T-helper 2 cell treated with Interferon-gamma antibody and Interleukin-4, amounts not matched to agents 5 μg/mL and 100 μg/mL, for 36 hours (primary cell): ENCODE measurements at places on chromosomes 3 and 15.

- no peak for DNase-seq
Measured at GRCh38 chr15:65757256-65757655, 34.8 kb downstream of the DENND4A start.

GRCh38 chr3:133851266-133851906 is 44.3 kb downstream of the RAB6B start:
- DNase-seq = peak; percentile 64

DNA sequence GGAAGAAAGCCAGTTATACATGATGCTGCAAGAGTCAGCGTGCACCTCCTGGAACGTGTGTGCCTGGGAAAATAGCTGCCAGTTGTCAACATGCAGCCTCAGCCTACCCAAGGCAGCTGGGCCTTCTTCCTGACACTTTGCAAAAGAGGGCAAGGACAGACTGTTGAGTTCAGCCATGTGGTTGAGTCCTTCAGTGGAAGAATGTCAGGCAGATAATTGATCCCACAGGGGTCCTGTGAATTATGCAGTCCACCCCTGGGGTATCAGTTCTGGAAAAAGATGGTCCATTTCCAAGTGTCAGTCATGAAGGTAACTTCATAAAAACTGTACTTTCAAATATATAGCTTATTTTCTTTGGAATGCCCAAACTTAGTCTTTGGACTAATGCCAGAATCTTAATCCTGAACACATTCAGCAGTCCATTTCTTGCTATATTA is 79.6 kb downstream of the ARNT2 start:
- DNase-seq = no peak

DNA sequence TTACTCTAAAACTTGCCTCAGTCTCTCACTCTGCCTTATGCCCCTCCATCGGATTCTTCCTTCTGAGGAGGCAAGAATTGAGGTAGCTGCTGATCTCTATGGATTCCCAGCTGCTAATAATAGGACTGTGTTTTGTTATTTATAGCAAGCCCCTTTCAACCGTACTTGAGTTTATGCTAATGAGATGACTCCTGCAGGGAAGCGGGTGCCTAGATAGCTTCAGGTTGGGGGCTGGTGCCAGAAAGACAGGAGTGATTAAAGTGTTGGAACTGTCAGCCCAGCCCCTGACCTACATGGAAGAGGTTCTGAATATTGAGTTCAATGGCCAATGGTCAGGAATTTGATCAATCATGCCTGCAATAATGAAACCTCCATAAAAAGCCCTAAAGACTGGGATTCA is 21.8 kb upstream of the LIMD1 start:
- DNase-seq = no peak

GRCh38 chr3:168514252-168514651 is 418.5 kb upstream of the GOLIM4 start:
- no peak for DNase-seq

DNA sequence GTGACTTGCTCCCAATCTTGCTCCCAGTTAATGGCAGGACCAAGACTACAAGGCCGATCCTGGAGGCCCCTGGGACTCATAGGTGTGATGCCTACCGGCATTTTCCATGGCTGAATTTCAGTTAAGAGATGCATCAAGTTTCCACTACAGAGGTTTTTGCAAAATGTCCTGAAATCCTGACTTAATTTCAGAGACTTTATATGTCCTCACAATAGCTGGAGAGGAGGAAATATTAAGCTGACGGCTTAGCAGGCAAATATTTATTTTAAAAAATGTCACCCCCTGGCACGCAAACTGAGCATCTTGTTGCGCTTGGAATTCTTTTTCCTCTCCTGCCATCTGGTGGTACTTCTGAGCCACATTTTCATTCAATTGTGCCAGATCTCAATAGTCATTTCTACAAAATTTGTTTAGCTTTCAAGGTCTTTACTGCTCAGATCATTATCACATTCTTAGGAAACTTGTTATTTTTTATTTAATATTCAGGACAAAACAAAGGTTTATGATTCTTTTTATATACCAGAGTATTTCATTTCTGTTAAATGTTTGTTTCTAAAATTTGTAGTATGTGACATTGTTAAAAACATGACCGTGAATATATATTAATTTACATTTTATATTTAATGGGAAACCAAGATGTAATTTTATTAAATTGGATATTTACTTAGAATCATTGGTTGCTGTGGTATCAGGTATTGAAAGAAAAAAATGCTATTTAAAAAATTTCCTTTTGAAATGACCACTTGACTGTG is 189.2 kb upstream of the THRB start:
- no peak for DNase-seq

DNA sequence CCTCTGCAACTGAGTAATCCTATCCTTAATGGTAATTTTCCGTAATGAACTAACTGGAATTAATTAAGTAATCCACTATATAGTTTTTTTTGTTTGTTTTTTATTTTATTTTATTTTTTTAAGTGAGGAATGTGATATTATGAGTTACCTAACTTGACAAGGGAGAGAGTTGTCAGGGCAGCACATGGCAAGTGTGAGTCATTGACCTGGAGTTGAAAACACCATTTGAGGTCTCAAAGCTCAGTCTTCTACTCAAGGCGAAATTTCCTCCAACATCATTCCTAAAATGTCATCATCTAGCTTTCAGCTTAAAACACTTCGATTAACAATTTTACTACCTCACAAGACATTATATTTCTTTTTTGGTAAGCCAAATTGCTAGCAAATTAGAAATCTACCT is 87.8 kb downstream of the NECTIN3 start:
- DNase-seq = no peak

DNA sequence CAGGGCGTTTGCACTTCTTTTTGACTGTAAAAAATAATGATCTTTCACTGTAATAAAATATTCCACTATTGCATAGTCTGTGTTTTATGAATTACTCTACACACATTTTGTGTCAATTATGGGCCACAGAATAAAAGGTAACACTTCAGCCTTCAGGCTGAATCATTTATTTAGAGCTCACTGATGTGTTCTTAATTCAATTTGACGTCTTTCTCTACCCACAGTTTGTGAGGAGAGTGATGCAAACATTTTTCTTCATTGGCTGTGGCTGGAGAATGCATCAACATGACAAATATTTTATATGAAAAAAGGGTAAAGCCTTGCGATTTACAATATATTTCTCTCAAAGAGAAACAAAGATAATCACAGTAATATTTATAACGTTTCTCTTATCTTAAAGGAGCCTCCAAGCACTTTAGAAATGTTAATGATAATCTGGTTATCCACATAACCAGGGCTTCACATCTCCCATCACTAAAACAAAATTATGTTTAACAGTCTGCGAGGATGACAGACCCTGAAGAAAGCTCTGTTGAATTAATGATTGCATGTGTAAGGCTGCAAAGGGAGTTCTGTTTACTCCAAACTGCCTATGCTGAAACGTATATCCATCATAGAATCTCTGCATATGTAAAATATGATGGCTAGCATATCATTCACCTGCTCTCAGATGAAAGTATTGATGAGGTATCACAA is 951.3 kb downstream of the ZPLD1 start:
- no peak for DNase-seq
